ENCODE measurements at places on chromosomes 5 and 9.

GRCh38 chr9:91066042-91066415, 264.4 kb downstream of the SYK start:
- DNase-seq, result no peak

DNA sequence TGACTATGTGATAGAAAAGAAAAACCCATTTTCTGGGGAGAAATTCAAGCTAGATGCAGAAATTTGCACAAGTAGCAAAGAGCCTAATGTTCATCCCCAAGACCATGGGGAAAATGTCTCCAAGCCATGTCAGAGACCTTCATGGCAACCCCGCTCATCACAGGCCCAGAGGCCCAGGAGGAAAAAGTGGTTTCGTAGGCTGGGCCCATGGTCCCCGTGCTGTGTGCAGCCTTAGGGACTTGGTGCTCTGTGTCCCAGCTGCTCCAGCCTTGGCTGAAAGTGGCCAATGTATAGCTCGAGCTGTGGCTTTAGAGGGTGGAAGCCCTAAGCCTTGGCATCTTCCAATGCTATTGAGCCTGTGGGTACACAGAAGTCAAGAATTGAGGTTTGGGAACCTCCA, 711.2 kb upstream of the ZNF608 start:
- no peak for DNase-seq

- no peak for DNase-seq
Measured at GRCh38 chr5:73186976-73187375, 14.0 kb downstream of the TMEM174 start.

GRCh38 chr5:107269256-107269655, 401.5 kb downstream of the EFNA5 start:
- DNase-seq, result no peak

- no peak for DNase-seq
Measured at GRCh38 chr5:1930501-1930879, 47.8 kb upstream of the IRX4 start.

DNA sequence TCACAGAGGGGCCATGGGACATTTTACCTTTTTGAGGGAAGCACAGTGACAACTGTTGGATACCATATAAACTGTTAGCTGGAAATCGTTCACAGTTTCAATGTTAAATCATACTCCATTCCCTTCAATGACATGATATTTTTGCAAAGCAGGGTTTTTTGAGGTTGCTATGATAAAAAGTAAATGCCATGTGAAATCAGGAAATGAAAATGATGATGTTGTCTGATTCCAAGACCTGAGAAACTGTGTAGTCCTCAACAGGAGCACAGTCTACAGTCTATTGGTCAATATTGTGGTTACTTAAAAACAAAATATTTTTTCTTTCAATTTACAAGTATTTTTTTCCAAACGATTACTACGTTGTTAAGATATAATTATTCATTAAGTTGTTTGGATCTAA, 24.0 kb upstream of the ADAM19 start:
- no peak for DNase-seq

DNA sequence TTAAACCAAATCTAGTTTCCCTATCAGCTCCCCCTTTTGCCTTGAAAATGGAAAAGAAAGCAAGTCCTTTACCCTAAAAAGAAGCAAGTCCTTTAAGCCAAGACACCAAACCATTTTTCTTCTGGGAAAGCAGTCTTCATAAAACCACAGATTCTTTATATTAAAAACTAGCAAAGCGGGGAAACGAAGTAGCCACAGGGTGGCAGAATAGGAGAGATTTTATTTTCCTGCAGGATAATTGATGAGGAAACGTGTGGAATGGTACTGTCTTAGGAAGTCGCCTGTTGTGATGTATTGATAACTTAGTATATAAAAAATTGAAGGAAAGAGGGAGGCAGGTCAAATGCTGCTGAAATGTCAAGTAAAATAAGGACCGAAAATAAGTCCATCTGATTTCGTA, 41.1 kb downstream of the ZNF883 start:
- DNase-seq, result no peak

Data from stimulated activated CD8-positive, alpha-beta memory T cell treated with anti-CD3 and anti-CD28 coated beads, Interleukin-4, amount 100 ng/mL, for 1 hour (primary cell).